ENCODE measurements at places on chromosomes 4 and X.

DNA sequence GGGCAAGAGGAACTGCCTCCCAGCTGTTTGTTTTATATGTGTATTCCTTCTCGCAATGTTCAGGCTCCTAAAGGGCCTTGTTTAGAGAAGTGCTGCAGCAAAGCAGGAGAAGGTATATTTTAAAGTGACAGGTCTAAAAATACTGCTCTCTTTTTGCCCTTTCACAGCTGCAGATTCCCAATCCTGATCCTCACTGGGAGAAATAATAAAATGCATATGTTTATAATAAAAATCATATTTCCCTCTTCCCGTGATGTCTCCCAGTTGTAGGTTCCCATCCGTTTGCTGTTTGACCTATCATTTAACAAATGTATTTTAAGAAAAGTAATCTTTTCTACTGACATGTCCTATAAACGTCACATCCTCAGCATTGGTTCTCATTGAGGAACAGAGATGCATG lies 62.7 kb upstream of the GPC4 start:
- no peak for DNase-seq

GRCh38 chr4:74638689-74639088 lies 155.6 kb downstream of the BTC start:
- no peak for DNase-seq

- no peak for DNase-seq
Measured at GRCh38 chrX:45781901-45782553, 581.4 kb upstream of the DIPK2B start.

- no peak for DNase-seq
Measured at GRCh38 chr4:94641702-94642560, 115.8 kb upstream of the BMPR1B start.

- no peak for DNase-seq
Measured at GRCh38 chrX:19245711-19246269, 97.9 kb upstream of the PDHA1 start.

DNA sequence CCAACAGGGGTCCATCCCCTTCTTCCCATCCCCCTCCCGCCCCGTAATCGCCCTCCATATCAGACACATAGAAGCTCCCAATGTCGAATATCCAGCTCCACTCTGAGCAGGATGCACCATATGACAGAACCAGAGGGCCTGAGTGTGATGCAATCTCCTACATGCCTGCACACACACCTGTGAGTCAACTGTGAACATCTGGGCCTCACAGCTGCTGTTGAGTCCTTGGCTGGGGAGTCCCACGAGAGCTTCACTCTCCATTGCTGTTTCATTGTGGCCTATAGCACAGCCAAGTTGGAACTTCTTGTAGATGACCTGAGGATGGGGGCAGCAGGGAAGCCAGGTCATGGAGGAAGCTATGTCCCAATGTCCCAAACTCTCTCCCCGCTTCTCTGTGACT lies 8.2 kb downstream of the SLC38A5 start:
- DNase-seq = no peak

- no peak for DNase-seq
Measured at GRCh38 chr4:15653420-15653819, 1.7 kb downstream of the FBXL5 start.

- no peak for DNase-seq
Measured at GRCh38 chrX:15781961-15782699, 8.2 kb upstream of the ZRSR2 start.

DNA sequence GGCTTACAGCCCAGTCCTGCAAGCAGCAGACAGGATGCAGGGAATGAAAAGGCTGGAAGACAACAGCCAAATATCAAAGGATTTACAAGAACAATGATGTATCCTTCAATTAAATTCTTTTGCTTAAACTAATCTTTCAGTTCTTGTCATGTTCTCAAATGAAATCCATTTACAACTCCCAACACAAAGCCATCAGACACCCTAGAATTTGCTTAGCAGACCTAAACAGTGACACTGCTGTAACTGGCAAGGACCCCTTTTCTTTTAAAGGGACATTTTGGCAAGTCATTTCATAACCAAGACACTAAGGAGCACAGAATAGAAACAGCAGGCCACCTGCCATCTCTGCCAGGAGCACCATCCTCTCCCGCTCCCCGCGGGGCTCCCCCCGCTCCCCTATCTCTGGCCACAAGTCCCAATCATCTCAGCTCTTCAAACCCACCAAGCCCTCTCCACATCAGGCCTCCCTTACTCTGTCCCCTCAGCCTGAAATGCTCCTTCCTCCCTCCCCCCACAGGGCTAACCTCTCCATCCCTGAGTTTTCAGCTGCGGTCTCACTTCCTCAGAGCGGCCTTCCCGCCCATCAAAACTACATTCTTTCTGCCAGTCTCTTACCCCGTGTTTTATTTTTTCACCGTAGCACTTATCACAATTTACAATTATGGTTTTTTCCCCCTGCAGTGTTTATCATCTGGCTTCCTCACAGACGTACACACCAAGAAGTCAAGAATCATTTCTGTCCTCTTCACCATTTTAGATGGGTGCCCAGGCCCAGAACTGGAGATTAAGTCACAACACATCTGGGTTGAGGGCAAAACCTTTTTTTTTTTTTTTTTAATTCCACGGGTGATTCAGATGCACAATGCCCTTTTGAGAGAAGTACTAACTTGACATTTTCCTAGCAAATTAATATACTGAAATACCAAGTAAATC lies 45.8 kb downstream of the TSPAN5 start:
- no peak for DNase-seq

DNA sequence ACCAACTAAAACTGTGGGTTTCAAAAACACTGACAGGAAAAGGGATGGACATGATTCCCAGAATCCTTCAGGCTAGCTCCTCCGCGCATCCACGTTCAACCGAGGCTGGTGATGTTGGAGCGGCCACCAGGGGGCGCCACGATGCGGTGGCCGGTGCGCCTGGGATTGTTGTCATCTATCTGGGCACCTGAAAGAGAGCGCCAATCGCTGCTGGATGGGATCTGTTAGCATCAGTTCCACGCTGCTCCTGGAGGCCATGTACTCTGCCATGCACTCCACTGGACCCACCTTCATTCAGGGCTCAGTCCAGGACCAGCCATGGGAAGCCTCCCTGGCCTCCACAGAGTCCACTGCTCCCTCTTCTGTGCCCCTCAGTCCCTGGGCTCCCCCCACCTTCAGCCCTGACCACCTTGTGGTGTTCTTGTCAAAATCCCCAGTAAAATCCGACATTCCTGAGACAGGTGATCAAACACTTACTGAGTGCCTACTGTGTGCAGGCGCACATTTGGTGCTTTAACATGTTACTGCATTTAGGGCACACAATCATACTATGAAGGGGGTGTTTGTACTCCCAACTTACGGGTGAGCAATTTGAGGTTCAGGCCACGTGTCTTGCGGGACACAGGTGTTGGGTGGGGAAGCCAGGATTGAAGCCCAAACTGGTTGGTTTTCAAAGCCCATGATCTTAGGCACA lies 71.1 kb downstream of the CRMP1 start:
- no peak for DNase-seq

DNA sequence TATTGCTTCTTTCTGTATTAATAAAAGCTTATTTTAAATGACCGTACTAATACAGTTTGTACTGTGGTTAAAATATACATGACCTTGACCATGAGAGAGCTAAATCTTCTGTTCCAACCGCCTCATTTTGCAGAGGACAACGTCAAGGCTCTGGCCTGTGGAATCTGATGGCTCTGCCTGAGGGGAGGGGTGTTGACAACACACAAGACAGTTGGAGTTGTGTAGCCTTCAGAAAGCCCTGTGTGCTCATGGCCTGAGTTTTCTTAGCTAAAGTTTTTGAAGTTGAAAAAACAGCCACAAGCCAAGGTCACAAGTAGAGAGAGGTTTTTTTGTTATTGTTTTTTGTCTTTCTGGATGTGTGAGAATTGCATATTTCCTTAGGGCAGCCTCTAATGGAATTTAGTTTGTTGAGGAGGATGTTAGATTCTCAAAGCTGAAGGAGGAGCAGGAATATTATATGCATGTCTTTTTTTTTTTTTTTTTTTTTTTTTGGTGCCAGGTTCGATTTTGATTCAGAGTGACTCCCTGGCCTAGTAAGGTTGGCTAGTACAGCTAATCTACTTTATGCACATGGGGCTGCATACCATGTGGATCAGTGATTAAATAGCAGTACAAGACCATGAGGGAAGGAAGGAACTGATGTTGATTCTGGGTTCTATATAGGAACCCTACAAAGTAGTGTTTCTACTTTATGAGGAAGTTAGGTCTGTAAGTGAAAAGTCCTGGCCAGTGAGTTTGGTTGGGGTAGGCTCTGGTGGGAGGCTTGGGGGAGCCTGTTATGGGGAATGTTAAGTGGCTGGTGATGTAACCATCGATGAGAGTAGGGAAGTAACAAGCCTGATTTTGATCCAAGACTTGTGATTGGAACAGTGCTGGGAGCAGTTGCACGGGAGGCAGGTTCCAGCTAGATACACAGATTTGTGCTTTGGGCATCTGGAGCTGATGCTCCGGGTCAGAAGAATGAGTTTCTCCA lies 20.3 kb downstream of the SMS start:
- DNase-seq = no peak

DNA sequence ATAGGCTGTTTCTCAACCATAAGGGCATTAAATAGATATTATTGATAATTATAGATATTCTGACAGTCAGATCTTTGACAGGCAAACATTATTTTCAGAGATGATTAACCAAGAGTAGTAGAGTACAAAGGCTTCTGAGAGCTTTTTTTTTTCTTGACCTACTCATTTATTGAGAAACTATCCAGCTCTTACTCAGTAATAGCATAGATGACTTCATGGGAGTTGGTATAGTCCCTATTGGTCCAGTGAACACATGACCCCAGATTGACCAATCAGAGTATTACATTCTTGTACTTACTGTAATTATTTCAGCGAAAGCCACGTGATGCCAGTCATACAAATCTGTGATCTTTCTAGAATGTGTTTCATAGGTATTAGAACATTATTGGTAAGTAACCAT lies 508.7 kb downstream of the FSTL5 start:
- no peak for DNase-seq

DNA sequence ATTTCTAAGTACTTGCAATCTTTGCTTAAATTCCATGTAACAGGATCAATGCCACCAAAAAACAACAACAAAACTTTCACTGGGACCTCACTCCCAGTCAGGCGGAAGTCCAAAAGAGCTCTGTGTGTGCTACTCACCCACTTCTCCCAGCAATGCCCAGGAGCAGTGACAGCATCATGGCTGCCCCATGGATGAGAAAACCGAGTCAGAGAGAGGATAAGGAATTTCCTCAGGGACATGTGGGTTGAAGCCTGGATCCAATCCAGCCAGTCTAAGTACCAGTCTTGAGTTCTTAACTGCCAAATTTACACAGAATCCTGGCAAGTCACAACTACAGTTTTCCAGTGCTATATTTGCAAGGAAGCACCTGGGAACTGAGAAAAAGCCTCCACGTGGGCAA lies 64.5 kb downstream of the STX18 start:
- DNase-seq = no peak

- DNase-seq = no peak
Measured at GRCh38 chr4:38001927-38002326, 41.7 kb downstream of the PTTG2 start.

DNA sequence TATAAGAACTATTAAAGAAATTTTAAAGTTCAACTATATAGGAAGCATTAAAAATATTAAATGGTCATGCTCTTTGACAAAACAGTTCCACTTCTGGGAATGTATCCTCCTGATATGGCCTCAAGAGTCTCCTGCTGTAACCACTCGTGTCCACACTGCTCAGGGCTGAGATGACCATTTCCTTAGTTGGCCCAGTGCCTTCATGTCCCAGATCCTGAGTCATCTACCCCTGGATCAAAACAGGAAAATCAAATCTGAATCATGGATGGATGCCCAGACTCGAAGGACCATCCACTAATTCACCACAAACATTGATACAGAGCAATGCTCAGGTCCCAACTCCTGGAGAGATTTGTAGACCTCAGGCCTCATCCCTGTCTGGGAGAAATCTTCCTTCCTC lies 44.7 kb downstream of the GPRASP3 start:
- DNase-seq = no peak

DNA sequence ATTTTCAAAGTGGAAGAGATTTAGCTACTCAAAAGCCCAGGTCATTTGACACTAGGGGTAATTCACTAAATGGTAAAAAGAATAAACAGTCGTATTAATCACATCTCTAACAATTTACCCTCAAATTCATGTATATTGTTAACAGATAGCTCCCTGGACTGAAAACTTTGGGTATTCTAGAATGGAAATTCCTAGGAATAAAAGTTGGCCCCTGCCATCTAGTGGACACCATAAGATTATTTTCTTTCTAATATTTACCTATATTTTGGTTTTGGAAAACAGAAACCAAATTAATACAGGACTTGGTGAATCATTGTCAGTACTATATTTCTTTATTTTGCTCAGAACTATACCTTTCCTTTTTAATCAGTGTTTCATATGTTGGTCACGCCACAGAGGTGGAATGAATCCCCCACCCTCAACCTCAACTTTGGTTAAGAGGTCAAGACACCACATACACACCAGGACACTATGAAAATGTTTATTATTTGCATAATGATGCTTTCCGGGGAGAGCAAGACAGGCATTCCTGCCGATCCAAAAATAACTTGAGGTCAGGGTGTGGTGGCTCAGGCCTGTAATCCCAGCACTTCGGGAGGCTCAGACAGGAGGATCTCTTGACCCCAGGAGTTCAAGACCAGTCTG lies 96.2 kb upstream of the APOOL start:
- DNase-seq = no peak

DNA sequence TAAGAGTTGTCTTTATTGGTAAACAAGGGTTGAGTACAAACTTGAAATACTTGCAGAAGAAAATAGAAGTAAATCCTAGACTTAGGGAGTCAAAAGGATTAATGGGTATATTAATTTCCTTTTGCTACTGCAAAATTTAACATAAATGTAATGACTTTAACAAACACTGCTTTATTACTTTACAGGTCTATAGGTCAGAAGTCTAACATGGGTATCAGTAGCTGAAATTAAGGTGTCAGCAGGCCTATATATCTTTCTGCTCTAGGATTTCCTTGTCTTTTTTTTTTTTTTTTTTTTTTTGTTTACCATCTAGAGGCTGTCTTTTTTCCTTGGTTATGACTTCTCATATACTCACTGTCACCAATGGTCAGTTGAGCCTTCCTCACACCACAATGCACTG lies 220.4 kb downstream of the GRID2 start:
- no peak for DNase-seq

- DNase-seq = no peak
Measured at GRCh38 chr4:77121736-77122240, 35.2 kb upstream of the CCNG2 start.

DNA sequence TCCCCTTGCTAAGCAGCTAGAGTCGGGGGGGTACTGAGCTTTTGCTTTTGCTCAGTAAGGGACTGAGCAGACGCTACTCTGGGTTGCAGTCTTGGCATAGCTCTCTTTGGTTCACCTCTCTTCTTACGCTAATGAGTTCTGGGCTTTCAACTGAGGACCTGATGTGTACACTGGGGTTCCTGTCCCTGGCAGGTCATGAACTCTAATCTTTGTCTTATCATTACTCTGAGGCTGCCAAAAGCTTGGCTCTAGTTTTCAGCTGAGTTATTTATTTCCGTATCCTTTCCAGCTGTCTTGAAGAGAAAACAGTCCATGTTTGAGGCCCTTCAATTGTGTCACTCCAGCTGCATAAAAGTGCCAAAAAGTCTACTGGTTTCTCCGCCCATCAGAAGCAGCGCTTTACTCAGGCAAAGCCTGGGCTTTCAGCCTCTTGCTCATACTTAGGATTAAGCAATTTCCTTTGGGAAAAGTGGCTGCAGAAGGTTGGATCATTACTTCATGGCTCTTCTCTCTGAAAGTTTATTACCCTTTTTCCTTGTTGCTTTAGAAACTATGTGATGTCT lies 121.0 kb upstream of the STOX2 start:
- no peak for DNase-seq

Data from NCI-H1092 (cell line).